NCI-H187 treated with DMSO at 0.1 percent for 48 hours (cell line): ENCODE measurements at places on chromosomes 5 and 9.

GRCh38 chr9:37192803-37193202 lies 72.4 kb downstream of the ZCCHC7 start:
- no peak for DNase-seq

GRCh38 chr5:140828362-140828737 lies 590 bp downstream of the PCDHA6 start:
- no peak for DNase-seq

- DNase-seq = no peak
Observed at GRCh38 chr5:12772276-12772675, 868.0 kb upstream of the CTNND2 start.

- no peak for DNase-seq
Observed at GRCh38 chr9:351916-352315, 137.3 kb downstream of the DOCK8 start.

- DNase-seq = no peak
Observed at GRCh38 chr5:31452314-31452713, 79.6 kb downstream of the DROSHA start.

DNA sequence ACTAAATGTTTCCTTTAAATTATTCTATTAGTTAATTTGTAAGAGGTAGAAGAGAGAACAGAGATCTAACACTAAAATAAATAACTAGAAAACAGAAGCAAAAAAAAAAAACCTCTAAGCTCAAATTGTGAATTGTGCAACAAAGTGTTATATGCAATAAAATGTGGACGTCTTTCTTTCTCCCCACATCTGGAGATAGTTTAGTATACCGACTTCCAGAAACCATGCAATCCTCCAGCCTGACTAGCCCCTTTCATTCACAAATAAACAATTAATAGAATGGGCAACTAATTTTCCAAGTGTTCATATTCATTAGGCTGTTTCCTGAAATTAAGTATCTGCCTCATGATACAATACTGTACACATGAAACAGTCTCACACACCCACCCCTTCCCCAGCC lies 258.5 kb downstream of the BNC2 start:
- no peak for DNase-seq

DNA sequence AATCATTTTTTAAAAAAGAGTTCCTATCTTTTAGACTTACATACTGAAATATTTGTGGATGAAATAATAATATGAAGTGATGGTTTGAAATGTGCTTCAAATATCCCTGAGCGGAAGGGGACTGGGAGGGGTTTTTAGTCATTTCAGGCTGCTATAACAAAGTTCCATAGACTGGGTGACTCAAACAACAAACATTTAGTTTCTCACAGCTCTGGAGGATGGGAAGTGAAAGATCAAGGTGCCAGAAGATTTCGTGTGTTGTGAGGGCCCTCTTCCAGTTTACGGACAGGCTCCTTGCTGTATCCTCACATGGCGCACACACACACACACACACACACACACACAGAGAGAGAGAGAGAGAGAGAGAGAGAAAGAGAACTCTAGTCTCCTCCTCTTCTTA lies 27.1 kb upstream of the TEX10 start:
- DNase-seq = no peak

GRCh38 chr5:111461255-111461671 lies 51.1 kb downstream of the STARD4 start:
- DNase-seq = no peak

DNA sequence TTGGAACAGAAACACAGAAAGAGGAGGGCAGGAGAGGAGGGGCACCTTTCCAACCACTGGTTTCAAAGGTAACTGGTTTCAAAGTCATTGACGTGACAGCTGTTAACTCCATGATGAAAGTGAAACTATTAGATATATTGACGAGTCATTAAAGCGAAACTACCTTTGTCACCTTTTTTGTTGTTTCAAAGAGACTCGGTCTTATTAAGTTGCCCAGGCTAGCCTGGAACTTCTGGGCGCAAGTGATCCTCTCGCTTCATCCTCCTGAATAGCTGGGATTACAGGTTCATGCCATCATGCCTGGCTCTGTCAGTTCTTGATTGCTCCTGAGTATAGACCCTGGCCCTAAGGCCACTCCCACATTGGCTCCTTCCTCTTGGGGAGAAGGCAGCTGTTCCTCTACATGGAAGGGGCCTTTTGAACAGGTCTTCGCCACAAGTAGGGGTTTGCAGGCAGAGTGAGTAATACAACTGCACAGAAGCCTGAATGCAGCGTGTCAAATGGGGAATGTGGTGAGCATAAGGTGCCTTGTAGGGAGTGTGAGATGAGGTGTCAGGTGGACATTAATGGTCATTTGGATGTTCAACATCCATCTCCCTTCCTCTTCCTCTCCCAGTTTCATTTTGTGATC lies 3.4 kb upstream of the F12 start:
- DNase-seq = no peak

DNA sequence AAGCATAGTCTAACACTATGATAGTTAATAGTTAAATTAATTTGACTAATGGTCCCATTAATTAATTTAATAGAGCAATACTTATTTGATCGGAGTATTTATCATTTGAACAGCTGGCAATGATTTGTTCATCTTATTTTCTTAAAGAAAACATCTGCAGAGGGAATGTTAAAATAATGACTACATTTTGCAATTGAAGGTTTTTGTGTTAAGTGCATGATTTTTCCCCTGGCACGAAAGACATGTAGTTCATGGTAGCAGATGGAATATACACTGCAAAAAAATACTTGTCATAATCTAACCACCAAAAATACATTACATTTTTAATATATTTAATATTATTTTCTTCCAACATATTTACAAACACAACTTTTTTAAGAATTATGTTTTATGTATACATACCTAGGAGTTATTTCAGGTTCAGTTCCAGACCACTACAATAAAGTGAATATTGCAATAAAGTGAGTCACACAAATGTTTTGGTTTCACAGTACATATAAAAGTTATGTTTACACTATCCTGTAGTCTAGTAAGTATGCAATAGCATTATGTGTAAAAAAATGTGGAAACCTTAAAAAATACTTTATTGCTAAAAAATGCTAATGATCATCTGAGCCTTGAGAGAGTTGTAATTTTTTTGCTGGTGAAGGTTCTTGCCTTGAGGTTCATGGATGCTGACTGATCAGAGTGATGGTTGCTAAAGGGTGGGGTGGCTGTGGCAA lies 292.6 kb upstream of the DAB2 start:
- DNase-seq = no peak

GRCh38 chr5:53545744-53546143 lies 14.7 kb upstream of the NDUFS4 start:
- DNase-seq = no peak

DNA sequence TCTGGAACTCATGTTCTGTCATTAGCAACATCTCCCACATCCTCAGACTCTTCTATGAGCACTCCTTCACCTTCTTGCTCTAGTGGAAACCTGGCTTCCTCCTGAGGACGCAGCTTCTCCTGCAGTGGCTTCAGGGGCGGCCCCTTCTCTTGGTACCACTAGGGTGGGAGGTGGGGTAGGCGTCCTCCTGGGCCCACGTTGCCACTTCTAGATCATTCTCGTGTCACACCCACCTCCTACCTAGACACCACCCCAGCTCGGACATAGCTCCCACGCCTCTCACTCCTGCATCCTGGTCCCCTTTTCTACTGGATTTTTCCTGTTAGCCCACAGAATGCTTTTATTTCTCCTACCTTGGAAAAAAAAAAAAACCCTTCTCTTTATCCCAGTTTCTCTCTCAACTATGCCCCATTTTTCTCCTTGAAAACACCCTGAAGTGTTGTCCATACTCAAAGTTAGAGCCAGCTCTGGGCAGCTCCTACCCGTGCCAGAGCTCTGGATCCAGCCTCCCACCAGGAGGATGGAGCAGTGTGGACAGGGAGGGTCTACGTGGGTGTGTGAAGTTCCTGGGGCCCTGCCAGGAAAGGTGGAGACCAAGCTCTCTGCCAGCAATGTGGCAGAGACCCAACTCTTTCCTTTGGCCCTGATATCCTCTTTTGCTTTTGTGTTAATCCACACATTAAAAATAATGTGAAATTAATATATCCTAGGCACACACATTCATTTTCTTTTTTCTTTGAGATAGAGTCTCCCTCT lies 179.2 kb downstream of the HSPA4 start:
- DNase-seq = no peak

DNA sequence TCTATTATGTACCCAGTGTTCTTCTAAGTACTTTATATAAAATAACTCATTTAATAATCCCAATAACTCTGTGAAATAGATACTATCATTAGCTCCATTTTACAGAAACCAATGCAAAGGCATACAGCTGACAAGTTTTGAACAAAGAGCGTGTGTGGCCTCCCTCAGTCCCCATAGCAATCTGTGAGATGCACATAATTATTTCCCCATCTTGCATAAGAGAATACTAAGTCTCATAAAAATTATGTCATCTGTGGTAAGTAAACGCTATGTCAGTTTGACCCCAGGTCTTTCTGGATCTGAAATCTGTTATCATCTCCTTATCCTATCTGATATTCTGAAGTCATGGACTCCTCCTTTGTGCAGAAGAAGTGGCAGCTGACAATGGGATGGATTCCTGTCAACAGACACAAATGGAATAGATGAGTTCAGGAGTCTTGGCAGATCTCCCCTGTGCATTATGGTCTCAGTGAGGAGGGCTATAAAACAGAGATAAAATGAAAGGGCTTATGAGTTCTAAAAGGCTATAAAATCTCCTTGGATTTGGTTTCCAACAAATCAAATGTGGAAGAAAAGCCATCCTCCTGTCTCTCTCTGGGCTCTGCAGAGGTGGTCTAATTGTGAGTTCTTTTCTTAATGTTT lies 162.5 kb upstream of the TLE4 start:
- DNase-seq = no peak

DNA sequence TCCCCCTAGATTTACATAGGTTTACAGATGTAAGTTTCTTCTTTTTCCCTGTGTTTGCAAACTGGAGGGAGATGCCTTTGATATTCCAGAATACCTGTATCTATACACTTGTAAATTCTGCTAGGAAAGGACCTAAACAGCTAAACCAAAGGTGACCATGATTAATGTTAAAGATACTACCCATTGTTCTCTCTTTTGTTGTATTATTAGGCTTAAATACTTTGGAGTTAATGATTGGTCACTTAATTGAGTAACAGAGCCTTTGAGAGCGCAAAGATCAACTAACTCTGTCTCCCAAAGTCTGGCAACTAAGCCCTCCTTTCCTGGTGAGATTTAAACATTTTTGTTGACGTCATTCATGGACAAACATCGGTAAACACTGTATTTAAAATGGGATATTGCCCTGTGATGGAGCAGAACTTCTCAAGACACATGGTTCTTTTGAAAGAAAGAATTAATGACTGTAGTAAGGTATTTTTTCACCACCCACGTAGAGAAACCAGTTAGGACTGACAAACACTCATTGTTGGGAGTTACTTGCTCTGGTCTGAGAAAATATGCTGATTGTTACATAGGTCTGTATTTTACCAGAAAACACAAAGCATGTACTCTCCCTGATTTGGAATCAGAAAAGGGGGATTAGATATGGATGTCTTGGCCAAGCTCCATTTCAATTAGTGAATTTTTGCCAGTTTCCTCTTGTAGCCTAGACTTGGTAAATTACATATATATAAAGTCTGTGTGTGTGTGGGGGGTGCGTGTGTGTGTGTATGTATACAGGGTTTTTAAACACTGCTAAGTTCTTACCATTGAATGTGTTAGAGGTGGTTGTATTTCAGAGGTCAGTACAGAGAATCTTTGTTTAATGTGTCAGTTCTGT lies 4.6 kb downstream of the VCAN start:
- DNase-seq = no peak

- DNase-seq = no peak
Observed at GRCh38 chr9:127706836-127707241, at the start of gene CFAP157. Gene CFAP157 (plus strand): TSS chr9:127706988. CDS start chr9:127707032, 44 bp downstream.

DNA sequence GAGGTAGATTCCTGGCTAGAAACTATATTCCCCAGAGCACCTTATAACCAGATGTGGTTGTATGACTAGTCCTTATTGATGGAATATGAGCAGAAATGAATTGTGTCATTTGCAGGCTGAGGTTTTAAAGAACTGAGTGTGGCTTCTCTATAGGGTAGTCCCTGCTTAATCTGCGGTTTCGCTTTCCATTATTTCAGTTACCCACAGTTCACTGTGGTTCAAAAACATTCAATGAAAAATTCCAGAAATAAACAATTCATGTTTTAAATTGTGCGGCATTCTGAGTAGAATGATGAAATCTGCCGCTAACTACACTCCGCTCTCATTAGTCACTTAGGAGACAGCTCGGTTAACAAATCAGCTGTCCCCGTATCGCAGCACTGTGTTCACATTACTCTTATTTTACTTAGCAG lies 65.1 kb downstream of the ANKRD55 start:
- no peak for DNase-seq

DNA sequence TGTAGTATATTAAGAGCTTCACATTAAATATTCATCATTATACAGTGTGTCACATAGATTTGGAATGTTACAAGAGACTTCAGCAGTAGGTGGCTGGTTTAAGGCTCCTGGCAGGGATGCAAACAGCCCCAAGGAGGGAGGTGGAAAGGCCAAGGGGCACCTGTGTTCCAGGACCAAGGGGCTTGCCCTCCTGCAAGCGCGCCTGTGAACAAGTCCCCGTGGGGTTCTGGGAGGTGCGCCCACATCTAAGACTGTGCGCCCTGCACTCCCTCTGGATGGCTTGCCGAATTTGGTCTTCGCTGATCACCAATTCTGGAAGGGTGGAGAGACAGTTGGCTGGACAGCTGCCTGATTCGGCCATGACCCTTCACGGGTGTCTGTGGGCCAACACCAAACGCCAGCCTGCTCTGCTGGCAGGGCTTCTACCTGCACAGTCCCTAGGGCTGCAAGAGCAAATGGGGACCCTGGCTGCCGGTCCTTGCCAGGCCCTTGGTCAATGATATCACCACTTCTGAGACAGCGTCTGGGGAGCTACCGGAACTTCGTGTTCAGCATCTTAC lies 12.1 kb upstream of the SLC25A51 start:
- no peak for DNase-seq

DNA sequence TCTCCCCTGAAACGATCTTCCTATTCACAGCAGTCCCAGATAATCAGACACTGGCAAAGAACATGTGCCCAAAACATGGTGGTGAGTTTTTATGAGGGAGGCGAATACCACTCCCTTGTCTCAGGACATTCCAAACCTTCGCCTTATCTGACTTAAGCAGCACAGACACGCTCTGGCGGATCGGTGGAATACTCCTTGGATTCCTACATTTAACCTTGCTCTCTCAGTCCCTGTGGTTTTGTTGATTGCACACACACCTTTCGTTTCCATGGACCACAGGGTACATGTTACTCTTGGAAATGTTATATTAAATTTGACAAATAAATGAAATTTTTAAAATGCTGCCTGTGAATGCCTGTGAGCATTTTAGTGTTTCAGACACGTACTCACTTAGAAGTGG lies 87.8 kb upstream of the CPEB4 start:
- no peak for DNase-seq

DNA sequence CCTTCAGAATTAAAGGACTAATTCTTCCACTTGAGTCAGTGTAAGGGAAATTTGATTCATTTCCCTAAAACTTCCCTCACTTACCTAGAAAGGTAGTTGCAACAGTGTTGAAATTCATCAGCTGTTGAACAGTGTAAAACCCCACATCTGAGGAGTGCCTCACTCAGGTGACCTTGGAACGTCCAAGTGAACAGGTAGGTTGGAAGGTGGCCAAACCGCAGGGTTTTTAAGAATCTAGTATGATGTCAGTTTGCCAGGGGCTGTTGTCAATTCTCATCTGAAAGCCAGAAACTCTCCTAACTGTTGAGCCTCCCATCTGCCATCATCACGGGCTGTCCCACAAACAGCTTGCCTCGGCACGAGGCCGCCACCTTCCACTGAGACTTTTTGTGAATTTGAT lies 105.7 kb downstream of the TMEM174 start:
- peak; percentile 61 for DNase-seq
